ENCODE measurements at places on chromosomes 7 and 10.

DNA sequence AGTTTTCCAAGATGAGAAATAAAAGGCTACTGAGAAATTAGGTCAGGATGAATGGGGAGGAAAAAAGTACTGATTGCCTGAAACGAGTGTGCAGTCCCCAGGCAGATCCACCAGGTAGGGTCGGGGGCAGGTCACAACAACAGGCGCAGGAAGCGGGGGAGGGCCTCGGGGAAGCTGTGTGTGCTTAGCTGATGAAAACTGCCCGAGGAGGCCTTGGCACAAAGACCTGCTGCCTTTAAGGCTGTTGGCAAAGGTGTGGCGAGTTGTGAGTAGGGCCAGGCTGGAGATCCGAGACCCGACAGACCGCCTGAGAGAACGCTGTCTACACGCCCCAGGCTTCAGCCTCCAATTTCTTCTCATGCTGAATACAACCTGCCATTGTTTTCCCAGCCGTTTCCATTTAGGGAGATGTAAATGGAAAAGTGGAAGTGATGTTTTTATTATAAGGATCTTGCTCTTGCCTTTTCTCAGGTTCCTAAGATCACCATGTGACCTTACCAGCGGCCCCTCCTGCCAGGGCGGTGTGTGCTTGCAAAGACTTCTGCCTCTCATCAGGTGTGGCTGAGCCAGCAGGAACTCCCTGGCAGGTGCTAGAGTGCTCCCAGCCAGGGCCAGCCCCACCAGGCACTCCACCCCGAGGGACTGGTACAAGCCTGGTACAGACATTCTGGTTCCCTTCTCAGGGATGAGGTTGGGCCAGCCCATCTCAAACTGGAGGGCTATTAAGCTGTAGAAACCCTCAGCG lies 60.8 kb downstream of the DLG5 start:
- no peak for DNase-seq

GRCh38 chr10:128211953-128212727 lies 85.9 kb upstream of the MKI67 start:
- DNase-seq: peak; percentile 57

GRCh38 chr7:96915029-96915428 lies 90.3 kb upstream of the DLX6 start:
- no peak for DNase-seq

DNA sequence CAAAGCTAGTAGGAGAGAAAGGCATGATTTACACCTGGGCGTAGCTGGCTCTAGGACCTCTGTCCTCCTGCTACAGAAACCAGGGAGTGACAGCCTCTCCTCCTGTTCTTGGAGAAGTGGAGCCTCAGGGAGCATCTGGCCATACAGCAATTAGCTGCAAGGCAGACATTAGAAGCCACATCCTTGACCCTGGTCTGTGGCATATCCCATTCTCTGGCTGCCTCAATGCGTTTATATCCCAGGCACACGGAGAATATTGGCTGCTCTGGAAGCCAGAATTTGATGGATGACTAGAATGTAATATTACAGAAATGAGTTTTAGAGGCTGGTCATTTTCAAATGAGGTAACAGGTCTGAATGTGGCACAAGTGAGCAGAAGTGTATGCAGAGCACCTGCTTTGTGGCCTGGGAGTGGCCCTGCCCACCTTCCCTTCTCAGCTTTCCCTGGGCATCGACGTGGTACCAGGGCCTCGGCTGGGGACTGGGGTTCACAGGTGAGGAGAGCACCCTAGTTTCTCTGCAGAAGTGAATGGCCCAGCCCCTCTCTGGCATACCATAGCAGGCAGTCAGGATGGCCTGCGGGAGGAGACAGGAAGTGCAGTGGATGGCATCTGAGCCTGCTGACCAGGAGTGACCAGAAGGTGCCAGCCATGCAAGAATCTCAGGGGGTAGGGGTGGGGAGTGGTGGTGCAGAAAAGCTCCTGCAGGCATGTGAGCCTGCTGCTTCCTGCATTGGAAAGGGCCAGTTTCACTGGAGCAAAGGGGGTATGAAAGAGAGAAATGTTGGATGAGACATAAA lies 367.2 kb upstream of the ZNF32 start:
- DNase-seq: no peak

- DNase-seq: no peak
Measured at GRCh38 chr10:131832056-131832685, 68.6 kb upstream of the PPP2R2D start.

All from stimulated activated CD8-positive, alpha-beta memory T cell treated with anti-CD3 and anti-CD28 coated beads, Interleukin-4, amount 100 ng/mL, for 4 hours (primary cell).